Lung (tissue), 17 donors: ENCODE measurements at places on chromosomes 6 and 20. TPM values are rescaled to one million over a fixed set of nuclear protein-coding genes. Genes with fewer than 3 reads are reported as not detected.
A peak's percentile ranks its signal among the peaks of the same experiment; 100 is the strongest.

Gene PLCB1
- total RNA-seq, result 43.8 TPM

Gene TCF15
- 0.82 TPM for total RNA-seq

Gene CST2
- total RNA-seq, result 0.28 TPM

Gene PGC
- 586 TPM for total RNA-seq

Gene SIRPA
- 79.9 TPM for total RNA-seq

Gene RAD21L1
- total RNA-seq, result 0.23 TPM

Gene ARMC2
- total RNA-seq, result 16.5 TPM

Gene APOBEC2
- total RNA-seq, result 0.34 TPM

Gene RAET1L
- total RNA-seq, result not detected

DNA sequence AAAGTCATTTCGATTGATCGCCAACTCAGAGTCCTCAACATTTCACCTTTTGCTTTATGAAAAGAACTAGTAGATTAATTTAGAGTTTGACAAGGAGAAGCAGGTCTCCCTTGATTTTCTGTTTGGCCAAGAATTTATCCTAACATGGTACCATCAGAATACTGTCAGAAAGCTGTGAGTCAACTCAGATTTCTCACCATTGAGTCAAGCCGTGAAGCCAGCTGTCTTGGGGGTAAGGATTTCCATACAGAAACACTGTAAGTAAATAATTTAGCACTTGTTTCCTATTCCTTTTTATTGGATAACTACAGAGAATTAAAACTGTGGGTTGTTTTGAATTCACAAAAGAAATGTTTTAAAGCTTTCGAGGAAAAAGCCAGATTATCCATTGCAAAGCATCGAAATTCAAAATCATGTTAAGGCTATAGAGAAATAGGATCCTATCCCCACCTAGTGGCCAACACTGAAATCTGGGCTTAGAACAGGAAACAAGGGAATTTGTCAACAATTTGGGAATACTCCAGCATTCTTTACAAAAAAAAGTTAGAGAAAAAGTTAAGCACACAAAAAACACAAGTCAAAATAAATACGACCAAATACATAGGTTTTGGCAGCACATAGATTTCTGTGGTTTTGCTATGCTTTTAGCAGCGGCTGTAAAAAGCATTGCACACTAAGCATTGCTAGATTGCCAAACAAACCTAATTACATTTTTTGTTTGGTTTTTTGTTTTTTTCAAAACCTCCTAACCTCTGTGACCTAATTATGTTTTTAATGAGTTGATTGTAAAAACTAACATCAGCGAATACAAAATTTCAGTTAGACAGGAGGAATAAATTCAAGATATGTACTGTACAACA is 44.2 kb downstream of the COL11A2 start:
- H3K4me3 ChIP-seq, result no peak overlapping the region
- no peak overlapping the region for H3K27ac ChIP-seq
- no peaks in the 10 kb centered on the region for H3K4me1 ChIP-seq
- DNase-seq, result peak; percentile 40
- H3K36me3 ChIP-seq, result no peaks in the 10 kb centered on the region
- no peaks in the 10 kb centered on the region for H3K27me3 ChIP-seq

DNA sequence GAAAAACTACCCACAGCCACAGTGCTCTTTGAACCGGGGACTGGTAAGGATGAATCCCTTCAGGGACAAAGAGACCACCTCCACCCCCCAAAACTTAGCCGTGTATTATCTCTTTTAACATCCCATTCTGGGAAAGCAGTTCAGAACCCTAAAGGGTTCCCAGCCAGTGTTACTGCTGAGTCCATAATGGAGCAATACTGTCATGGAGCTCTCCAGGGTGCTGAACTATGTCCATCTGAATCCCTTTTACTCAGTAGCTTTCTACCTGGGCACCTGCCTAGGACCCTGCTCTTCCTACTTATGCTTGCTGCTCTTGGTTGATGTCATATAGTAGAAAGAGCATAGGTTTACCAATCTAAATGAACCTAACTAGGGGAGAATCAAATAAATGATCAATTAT is 22.3 kb upstream of the SAYSD1 start:
- H3K27ac ChIP-seq, result no peak overlapping the region
- H3K36me3 ChIP-seq, result no peaks in the 10 kb centered on the region
- no peaks in the 10 kb centered on the region for H3K27me3 ChIP-seq
- DNase-seq, result peak; percentile 79
- H3K4me3 ChIP-seq, result no peak overlapping the region

DNA sequence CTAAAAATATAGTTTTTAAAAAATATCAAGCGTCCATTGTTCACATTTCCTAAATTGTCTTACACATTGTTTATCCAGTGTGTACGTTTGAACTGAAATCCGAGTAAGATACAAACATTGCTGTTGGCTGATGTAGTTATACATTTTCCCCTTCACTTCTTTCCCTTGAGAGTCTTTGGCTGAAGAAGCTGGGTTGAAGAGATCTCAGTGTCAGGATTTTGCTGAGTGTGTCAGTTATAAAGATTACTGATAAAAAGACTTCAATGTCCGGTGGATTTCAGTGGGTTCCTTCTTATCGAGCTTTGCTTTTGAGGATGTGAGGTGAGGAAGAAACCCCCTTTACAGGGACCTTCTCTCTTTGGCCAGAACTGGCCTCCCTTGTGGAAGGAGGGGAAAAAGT is 20.5 kb downstream of the RFPL4B start:
- peak; percentile 24 for DNase-seq
- no peaks in the 10 kb centered on the region for H3K36me3 ChIP-seq
- H3K27ac ChIP-seq, result no peak overlapping the region

DNA sequence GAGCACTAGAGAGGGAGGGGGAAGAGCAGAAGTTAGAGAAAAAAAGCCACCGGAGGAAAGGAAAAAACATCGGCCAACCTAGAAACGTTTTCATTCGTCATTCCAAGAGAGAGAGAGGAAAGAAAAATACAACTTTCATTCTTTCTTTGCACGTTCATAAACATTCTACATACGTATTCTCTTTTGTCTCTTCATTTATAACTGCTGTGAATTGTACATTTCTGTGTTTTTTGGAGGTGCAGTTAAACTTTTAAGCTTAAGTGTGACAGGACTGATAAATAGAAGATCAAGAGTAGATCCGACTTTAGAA is 2.0 kb downstream of the ID4 start:
- no peak for DNase-seq
- H3K27ac ChIP-seq, result no peak overlapping the region
- peak overlapping the region; percentile 80 for H3K4me3 ChIP-seq
- H3K27me3 ChIP-seq, result no peaks in the 10 kb centered on the region
- peaks cover 5% of the 10 kb centered on the region for H3K36me3 ChIP-seq

- no peaks in the 10 kb centered on the region for H3K27me3 ChIP-seq
- no peak overlapping the region for H3K4me3 ChIP-seq
- DNase-seq, result no peak
- H3K4me1 ChIP-seq, result no peaks in the 10 kb centered on the region
- no peak overlapping the region for H3K27ac ChIP-seq
These were observed 51.3 kb downstream of the PHF20 start for GRCh38 chr20:35823147-35823546.

DNA sequence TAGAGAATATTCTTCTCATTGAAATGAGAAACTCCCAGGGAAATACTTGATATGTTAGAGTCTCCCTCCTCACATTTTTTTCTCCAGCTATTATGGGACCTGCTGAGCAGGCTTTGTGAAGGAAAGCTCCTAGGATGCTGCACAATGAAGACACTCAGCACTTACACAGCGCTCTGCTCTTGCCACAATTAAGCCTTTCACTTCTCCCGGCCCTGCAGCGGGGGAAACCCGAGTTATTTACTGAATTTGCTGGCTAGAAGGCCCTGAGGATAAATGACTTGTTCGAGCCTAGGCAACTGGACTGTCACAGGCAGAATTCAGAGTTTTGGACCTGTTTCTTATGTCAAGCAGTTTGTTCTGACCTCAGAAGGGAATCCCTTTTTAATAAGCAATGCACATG is 102.0 kb downstream of the MAP3K7 start:
- H3K36me3 ChIP-seq, result no peaks in the 10 kb centered on the region
- no peak for DNase-seq

- H3K27ac ChIP-seq, result no peak overlapping the region
- no peaks in the 10 kb centered on the region for H3K36me3 ChIP-seq
- no peak overlapping the region for H3K4me3 ChIP-seq
- H3K27me3 ChIP-seq, result no peaks in the 10 kb centered on the region
- peaks cover 25% of the 10 kb centered on the region for H3K4me1 ChIP-seq
These were observed 264.1 kb downstream of the FOXC1 start for GRCh38 chr6:1873781-1874180.

- no peak overlapping the region for H3K4me3 ChIP-seq
- no peak for DNase-seq
- no peaks in the 10 kb centered on the region for H3K36me3 ChIP-seq
- no peaks in the 10 kb centered on the region for H3K27me3 ChIP-seq
These were observed 1.2 kb upstream of the RAB22A start for GRCh38 chr20:58308290-58308679.

DNA sequence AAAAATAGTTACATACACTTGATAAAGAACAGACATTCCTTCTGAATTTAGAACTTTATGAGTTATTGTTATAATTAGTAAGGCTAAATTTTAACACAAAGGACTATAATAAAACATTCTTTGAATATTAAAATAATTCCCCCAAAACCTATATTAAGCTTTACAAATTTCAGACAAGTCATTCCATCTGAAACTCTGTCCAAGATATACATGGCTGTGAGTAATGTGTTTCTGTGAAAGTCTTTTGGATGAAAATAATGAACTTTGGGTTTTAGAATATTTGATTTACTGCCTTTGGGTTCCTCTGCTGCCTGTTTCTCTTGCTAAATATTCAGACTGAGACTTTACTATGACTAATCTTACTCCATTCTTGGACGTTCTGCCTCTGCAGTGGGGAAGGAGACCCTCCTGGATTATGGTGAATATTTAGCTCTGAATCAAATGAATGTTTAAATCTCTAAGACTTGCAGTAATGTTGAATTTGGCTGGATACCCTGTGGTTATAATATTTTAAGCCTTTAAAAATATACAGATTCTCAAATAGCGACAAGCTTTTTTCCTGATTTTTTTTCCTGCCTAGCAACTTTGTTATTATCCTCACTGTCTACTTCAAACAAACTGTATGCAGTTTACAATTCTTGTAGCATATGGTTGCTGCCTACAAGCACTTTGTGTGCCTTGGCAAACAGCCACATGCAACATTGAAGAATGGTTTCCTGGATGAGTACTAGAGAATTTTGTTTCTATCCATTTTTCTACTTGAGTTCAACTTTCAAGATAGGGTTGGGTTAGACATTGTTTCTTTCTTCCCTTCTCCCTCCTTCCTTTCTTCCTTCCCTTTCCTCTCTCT is 51.4 kb downstream of the TXLNB start:
- H3K27ac ChIP-seq, result no peak overlapping the region
- no peaks in the 10 kb centered on the region for H3K4me1 ChIP-seq
- H3K4me3 ChIP-seq, result no peak overlapping the region
- H3K36me3 ChIP-seq, result no peaks in the 10 kb centered on the region
- no peaks in the 10 kb centered on the region for H3K27me3 ChIP-seq
- peak; percentile 90 for DNase-seq

- no peak overlapping the region for H3K4me3 ChIP-seq
- no peaks in the 10 kb centered on the region for H3K27me3 ChIP-seq
- H3K36me3 ChIP-seq, result no peaks in the 10 kb centered on the region
- H3K4me1 ChIP-seq, result no peaks in the 10 kb centered on the region
- H3K27ac ChIP-seq, result no peak overlapping the region
These were observed 184.7 kb downstream of the CDH4 start for GRCh38 chr20:61436667-61437279.

DNA sequence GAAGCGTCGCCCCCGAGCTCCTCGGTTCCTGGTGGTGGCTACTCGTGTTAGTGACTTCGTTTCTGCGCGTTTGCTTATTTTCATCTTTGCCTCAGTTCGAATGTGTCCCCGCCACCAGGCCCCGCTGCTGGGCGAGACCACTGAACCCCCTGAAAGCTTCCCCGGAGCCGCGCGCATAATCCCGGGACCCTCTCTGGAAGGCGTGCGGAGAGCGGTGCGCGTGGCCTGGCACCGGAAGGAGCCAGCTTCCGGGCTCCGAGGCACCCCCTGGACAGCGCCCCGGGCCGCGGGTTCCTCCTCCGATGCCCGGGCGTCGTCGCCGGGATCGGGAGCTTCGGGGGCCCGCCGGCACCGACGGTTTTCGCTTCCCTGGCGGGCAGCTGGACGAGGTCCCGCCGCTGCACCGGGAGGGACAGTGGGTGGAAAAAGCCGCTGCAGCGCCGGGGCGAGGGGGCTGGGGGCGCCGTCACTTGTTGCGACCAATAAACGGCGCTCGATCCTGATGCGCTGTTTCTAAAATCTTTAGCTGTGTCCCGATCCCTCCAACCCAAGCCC is 643 bp upstream of the SLC35D3 start:
- no peak for DNase-seq
- H3K27me3 ChIP-seq, result peaks cover 23% of the 10 kb centered on the region
- H3K36me3 ChIP-seq, result no peaks in the 10 kb centered on the region
- no peak overlapping the region for H3K27ac ChIP-seq

GRCh38 chr20:49344975-49345374 is 67.1 kb upstream of the ZNFX1 start:
- peaks cover 2% of the 10 kb centered on the region for H3K4me1 ChIP-seq
- no peaks in the 10 kb centered on the region for H3K36me3 ChIP-seq
- peak; percentile 45 for DNase-seq
- no peak overlapping the region for H3K4me3 ChIP-seq
- peaks cover 11% of the 10 kb centered on the region for H3K27me3 ChIP-seq

- H3K27me3 ChIP-seq, result no peaks in the 10 kb centered on the region
- H3K36me3 ChIP-seq, result no peaks in the 10 kb centered on the region
- no peak overlapping the region for H3K4me3 ChIP-seq
- peak; percentile 7 for DNase-seq
- H3K27ac ChIP-seq, result no peak overlapping the region
These were observed 124.1 kb upstream of the RPS6KA2 start for GRCh38 chr6:166751051-166751595.

- DNase-seq, result no peak
- peaks cover 10% of the 10 kb centered on the region for H3K36me3 ChIP-seq
- H3K27me3 ChIP-seq, result no peaks in the 10 kb centered on the region
- no peak overlapping the region for H3K4me3 ChIP-seq
- H3K4me1 ChIP-seq, result no peaks in the 10 kb centered on the region
These were observed 120.5 kb downstream of the HIVEP1 start for GRCh38 chr6:12132351-12133222.

GRCh38 chr6:148431413-148431812 is 88.8 kb downstream of the SASH1 start:
- H3K27ac ChIP-seq, result peak overlapping the region; percentile 35
- no peaks in the 10 kb centered on the region for H3K27me3 ChIP-seq
- DNase-seq, result no peak
- no peaks in the 10 kb centered on the region for H3K36me3 ChIP-seq
- H3K4me3 ChIP-seq, result no peak overlapping the region

DNA sequence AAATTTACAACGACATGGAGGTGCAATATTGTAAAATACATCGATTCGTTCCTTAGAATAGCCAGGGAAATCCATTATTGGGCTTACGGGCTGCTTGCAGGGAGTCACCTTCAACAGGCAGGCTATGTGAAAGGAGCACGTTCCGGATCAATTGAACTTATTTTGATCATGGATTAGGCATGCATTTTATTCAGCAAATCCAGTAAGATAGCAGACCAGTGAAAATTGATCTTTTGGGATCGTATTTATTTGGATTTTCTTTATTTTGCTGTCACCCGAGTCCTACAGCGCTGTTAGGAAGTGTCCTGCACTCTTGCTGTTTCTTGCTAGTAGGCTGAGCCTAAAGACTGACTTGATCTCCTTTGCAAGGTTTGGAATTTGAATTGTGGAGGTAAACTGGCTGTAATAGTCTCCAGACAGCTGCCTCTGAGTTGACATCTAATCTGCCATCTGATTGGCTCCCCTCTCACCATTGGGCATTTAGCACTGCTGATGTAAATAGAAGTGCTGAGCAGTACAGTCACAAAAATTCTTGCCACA is 3.0 kb downstream of the ARID1B start:
- H3K4me3 ChIP-seq, result peak overlapping the region; percentile 98
- H3K27ac ChIP-seq, result peak overlapping the region; percentile 100
- no peaks in the 10 kb centered on the region for H3K27me3 ChIP-seq
- H3K4me1 ChIP-seq, result peaks cover 27% of the 10 kb centered on the region
- H3K36me3 ChIP-seq, result peaks cover 1% of the 10 kb centered on the region
